Activated CD4-positive, alpha-beta T cell treated with anti-CD3 and anti-CD28 coated beads for 36 hours (primary cell): ENCODE measurements at places on chromosomes 1 and 21. TPM values are rescaled to one million over a fixed set of nuclear protein-coding genes. Genes with fewer than 3 reads are reported as not detected.

Gene MPL
- not detected for total RNA-seq

Gene TDRD10
- not detected for total RNA-seq

Gene TMEM269
- total RNA-seq, result 0.48 TPM

Gene TRNP1
- 0.62 TPM for total RNA-seq

Gene RCSD1
- total RNA-seq, result 62.0 TPM

Gene NCAM2
- total RNA-seq, result not detected

Gene SPRR1B
- not detected for total RNA-seq

Gene RNF220
- total RNA-seq, result 78.3 TPM

Gene ATAD3C
- 0.30 TPM for total RNA-seq

Gene DNAH14
- 1.6 TPM for total RNA-seq

GRCh38 chr1:202150187-202150586 is 5.7 kb upstream of the ARL8A start:
- H3K27me3 ChIP-seq, result no peaks in the 10 kb centered on the region
- no peak for DNase-seq
- no peak overlapping the region for H3K4me3 ChIP-seq
- peaks cover 19% of the 10 kb centered on the region for H3K4me1 ChIP-seq

DNA sequence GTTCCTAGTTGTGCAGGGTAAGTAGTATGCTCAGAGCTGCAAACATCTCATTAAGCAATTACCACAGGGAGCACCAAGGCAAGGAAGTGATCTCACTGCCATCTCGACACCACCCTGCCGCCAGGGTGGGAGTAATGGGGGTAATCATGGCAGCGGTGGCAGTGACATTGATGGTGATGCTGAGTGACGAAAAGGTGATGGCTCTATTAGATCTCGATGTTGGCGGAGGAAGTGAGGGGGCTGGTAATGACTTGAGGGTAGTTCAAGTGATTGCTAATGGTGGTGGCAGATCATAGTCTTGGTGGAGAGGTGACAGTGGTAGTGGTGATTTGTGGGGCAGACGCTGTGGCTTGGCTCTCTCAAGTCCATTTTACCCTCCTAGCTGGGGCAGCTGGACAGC is 25.4 kb upstream of the TENT5B start:
- no peaks in the 10 kb centered on the region for H3K27me3 ChIP-seq
- H3K4me1 ChIP-seq, result no peaks in the 10 kb centered on the region
- DNase-seq, result no peak
- no peak overlapping the region for H3K4me3 ChIP-seq
- no peaks in the 10 kb centered on the region for H3K36me3 ChIP-seq

GRCh38 chr1:228264090-228264829 is 56.4 kb downstream of the OBSCN start:
- no peak overlapping the region for H3K27ac ChIP-seq
- DNase-seq, result no peak
- peaks cover 17% of the 10 kb centered on the region for H3K36me3 ChIP-seq
- no peaks in the 10 kb centered on the region for H3K27me3 ChIP-seq

DNA sequence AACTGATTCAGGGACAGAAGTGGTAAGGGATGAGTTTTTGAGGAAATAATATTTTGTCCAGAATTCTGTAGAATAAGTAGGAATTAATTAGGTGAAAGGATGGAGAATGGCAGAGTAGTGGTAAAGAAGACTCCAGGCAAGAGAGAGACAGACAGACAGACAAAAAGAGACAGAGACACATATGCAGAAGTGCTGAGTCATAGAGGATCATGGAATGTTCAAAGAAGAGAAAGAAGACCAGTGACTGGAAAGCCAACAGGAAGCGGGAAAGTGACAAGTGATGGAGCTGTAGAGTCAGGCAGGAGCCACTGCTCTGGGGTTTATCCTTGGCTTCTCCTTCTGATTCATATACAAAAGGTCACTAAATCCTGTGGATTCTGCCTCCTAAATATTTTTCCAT is 85.9 kb downstream of the UROD start:
- DNase-seq, result no peak
- no peaks in the 10 kb centered on the region for H3K27me3 ChIP-seq
- H3K4me1 ChIP-seq, result no peaks in the 10 kb centered on the region
- H3K36me3 ChIP-seq, result no peaks in the 10 kb centered on the region

- H3K27ac ChIP-seq, result no peak overlapping the region
- no peaks in the 10 kb centered on the region for H3K4me1 ChIP-seq
- H3K36me3 ChIP-seq, result no peaks in the 10 kb centered on the region
- H3K27me3 ChIP-seq, result no peaks in the 10 kb centered on the region
Measured at GRCh38 chr1:31095985-31096384, 30.5 kb upstream of the PUM1 start.

- DNase-seq, result no peak
- no peaks in the 10 kb centered on the region for H3K36me3 ChIP-seq
- H3K27me3 ChIP-seq, result peaks cover 11% of the 10 kb centered on the region
- H3K27ac ChIP-seq, result no peak overlapping the region
- no peaks in the 10 kb centered on the region for H3K4me1 ChIP-seq
Measured at GRCh38 chr1:234107416-234108021, 203.0 kb downstream of the SLC35F3 start.

- no peaks in the 10 kb centered on the region for H3K27me3 ChIP-seq
- H3K36me3 ChIP-seq, result no peaks in the 10 kb centered on the region
- DNase-seq, result no peak
- no peak overlapping the region for H3K27ac ChIP-seq
- H3K4me3 ChIP-seq, result no peak overlapping the region
- H3K4me1 ChIP-seq, result peaks cover 3% of the 10 kb centered on the region
Measured at GRCh38 chr1:212484701-212485570, 52.2 kb downstream of the NENF start.

GRCh38 chr1:182656842-182657397 is 27.5 kb downstream of the RGS8 start:
- H3K27me3 ChIP-seq, result peaks cover 10% of the 10 kb centered on the region
- no peak overlapping the region for H3K27ac ChIP-seq
- no peak overlapping the region for H3K4me3 ChIP-seq
- no peaks in the 10 kb centered on the region for H3K4me1 ChIP-seq
- no peaks in the 10 kb centered on the region for H3K36me3 ChIP-seq

DNA sequence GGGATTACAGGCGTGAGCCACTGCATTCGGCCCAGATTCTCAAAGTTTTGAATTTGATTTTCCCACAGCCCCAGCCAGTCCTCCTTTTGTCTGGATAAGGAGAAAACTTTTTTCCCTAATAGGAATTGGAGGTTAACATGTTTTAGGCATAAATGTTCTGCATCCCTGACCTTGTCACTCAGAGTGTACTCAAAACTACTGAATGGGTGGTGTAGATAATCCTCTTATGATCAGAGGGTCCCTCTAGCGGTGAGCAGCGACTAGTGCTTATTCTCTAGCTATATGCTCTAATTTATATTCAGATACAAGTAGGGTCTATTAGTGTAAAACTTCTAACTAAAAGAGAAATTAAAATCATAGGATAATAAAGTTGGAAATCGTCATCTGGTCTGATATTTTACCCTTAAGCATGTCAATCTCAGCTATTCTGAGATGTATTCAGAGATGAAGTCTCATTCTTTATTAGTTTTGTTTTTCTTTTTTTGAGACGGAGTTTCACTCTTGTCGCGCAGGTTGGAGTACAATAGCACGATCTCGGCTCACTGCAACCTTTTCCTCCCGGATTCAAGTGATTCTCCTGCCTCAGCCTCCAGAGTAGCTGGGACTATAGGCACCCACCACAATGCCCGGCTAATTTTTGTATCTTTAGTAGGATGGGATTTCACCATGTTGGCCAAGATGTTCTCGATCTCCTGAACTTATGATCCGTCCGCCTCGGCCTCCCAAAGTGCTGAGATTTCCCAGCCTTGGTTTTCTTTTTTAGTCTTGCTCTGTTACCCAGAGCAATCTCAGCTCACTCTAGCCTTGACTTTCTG is 2.7 kb upstream of the PSMD4 start:
- no peaks in the 10 kb centered on the region for H3K27me3 ChIP-seq
- peaks cover 37% of the 10 kb centered on the region for H3K36me3 ChIP-seq
- peaks cover 17% of the 10 kb centered on the region for H3K4me1 ChIP-seq
- peak; percentile 79 for DNase-seq
- no peak overlapping the region for H3K27ac ChIP-seq

GRCh38 chr1:43315481-43315880 is 14.7 kb downstream of the TIE1 start:
- no peak overlapping the region for H3K4me3 ChIP-seq
- DNase-seq, result no peak
- no peak overlapping the region for H3K27ac ChIP-seq

- no peaks in the 10 kb centered on the region for H3K36me3 ChIP-seq
- no peaks in the 10 kb centered on the region for H3K27me3 ChIP-seq
- no peak for DNase-seq
- no peak overlapping the region for H3K27ac ChIP-seq
Measured at GRCh38 chr1:63142001-63142400, 180.4 kb upstream of the FOXD3 start.

DNA sequence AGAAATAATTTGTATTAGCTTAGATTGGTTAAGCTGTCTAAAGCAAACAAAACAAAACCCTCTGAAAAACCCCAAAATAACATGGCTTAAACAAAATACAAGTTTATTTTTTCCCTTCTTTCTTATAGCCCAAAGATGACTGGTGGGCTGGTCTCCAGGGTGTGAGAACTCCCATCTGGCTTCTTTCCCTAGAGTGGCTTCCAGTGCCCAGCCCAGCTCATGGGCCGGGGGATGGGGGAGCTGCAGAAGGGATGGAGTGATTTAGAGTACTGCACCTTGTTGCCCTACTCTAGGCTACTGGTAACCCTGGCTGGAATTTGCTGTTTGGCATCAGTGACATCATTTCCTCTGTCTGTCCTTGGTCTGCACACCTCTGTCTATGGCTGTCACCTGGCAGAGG is 223.0 kb downstream of the PBX1 start:
- H3K36me3 ChIP-seq, result no peaks in the 10 kb centered on the region
- no peak overlapping the region for H3K27ac ChIP-seq
- DNase-seq, result no peak
- no peaks in the 10 kb centered on the region for H3K4me1 ChIP-seq
- H3K27me3 ChIP-seq, result no peaks in the 10 kb centered on the region

- H3K4me1 ChIP-seq, result peaks cover 3% of the 10 kb centered on the region
- no peak overlapping the region for H3K27ac ChIP-seq
- peak; percentile 7 for DNase-seq
- peaks cover 16% of the 10 kb centered on the region for H3K27me3 ChIP-seq
- H3K4me3 ChIP-seq, result no peak overlapping the region
- H3K36me3 ChIP-seq, result no peaks in the 10 kb centered on the region
Measured at GRCh38 chr1:230509281-230509977, 83.3 kb upstream of the PGBD5 start.

DNA sequence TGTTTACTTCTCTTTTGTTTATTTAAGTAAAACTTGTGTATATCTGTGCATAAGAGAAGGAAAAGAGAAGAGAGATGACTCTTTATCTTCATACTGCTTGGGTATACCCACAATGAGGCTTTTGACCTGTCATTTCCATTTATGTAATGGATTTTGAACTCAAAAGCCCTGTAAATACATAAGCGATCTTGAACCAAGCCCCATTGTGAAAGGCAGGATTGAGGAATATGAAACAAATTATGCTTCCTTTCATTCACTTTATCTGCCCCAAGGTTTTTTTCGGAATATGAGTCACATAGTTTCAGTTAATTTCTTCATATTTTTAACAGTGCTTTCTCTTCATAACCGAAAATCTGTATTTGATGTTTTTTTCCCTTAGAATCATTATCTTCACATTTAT is 21.4 kb downstream of the CNST start:
- no peak overlapping the region for H3K4me3 ChIP-seq
- H3K27me3 ChIP-seq, result no peaks in the 10 kb centered on the region
- H3K36me3 ChIP-seq, result peaks cover 32% of the 10 kb centered on the region
- no peak for DNase-seq
- H3K27ac ChIP-seq, result peak overlapping the region; percentile 42

- no peak overlapping the region for H3K27ac ChIP-seq
- peaks cover 21% of the 10 kb centered on the region for H3K27me3 ChIP-seq
- no peak for DNase-seq
- peaks cover 5% of the 10 kb centered on the region for H3K4me1 ChIP-seq
Measured at GRCh38 chr1:43152866-43153265, 19.2 kb downstream of the EBNA1BP2 start.

- H3K27ac ChIP-seq, result no peak overlapping the region
- no peak overlapping the region for H3K4me3 ChIP-seq
- DNase-seq, result no peak
- H3K36me3 ChIP-seq, result no peaks in the 10 kb centered on the region
- H3K4me1 ChIP-seq, result no peaks in the 10 kb centered on the region
- H3K27me3 ChIP-seq, result peaks cover 48% of the 10 kb centered on the region
Measured at GRCh38 chr21:32957545-32957944, 68.2 kb upstream of the OLIG2 start.

DNA sequence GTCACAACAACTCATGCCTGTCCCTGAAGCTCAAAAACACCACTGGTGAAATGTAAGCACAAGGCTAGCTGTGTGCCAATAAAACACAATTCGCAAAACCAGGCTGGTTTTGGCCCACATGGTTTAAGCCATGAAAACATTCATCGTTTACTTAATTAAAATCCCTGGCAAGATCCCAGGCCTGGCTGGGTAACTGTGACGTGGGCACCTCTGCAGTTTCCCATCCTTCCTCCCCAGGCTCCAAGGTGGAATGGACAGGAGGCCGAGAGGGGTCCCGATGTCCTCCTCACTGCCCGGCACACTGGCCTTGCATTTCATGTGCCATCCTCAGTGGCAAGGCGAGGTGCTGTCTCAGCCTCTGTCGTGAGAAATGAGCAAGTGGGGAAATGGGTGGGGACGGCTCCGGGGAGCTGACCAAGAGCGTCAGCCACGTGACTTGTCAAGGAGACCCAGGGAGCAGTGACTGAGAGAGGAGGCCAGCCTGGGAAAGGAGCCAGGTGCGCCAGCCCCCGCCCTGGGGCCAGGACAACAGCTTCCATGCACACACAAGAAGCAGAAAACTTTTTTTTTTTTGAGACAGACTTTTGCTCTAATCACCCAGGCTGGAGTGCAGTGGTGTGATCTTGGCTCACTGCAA is 153.1 kb upstream of the RAB4A start:
- H3K27ac ChIP-seq, result no peak overlapping the region
- H3K27me3 ChIP-seq, result no peaks in the 10 kb centered on the region
- no peak overlapping the region for H3K4me3 ChIP-seq
- H3K36me3 ChIP-seq, result no peaks in the 10 kb centered on the region
- H3K4me1 ChIP-seq, result peaks cover 7% of the 10 kb centered on the region

- peak overlapping the region; percentile 99 for H3K4me3 ChIP-seq
- peaks cover 38% of the 10 kb centered on the region for H3K4me1 ChIP-seq
- H3K27me3 ChIP-seq, result no peaks in the 10 kb centered on the region
- peaks cover 38% of the 10 kb centered on the region for H3K36me3 ChIP-seq
- DNase-seq, result peak; percentile 18
Measured at GRCh38 chr21:37071561-37072273, 1.2 kb downstream of the PIGP start.

- peaks cover 49% of the 10 kb centered on the region for H3K36me3 ChIP-seq
- no peaks in the 10 kb centered on the region for H3K27me3 ChIP-seq
- H3K27ac ChIP-seq, result peak overlapping the region; percentile 98
Measured at GRCh38 chr1:37474697-37475379, 458 bp downstream of the ZC3H12A start.

- H3K27me3 ChIP-seq, result peaks cover 3% of the 10 kb centered on the region
- no peak for DNase-seq
- H3K4me1 ChIP-seq, result no peaks in the 10 kb centered on the region
- no peak overlapping the region for H3K4me3 ChIP-seq
- no peak overlapping the region for H3K27ac ChIP-seq
- H3K36me3 ChIP-seq, result no peaks in the 10 kb centered on the region
Measured at GRCh38 chr1:22906968-22907367, 65.7 kb downstream of the LACTBL1 start.

DNA sequence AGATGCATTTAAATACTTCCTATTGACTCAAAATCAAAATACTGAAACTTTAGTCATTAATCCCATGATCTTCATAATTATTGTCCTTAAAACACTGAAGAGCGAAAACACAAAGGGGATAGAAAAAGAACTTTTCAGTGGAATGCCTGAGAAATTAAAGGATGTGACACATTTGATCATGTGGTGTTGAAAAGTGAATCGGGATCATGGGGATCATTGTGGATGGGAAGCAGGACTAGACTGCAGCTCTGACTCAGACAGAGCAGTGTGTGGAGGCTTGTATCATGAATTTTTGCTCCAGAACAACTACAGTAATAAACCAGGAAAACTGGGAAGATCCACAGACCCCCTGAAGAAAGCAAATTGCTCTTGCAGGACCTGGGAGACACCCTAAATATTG is 161.1 kb upstream of the CXADR start:
- H3K36me3 ChIP-seq, result no peaks in the 10 kb centered on the region
- H3K4me1 ChIP-seq, result no peaks in the 10 kb centered on the region
- no peak overlapping the region for H3K27ac ChIP-seq
